ENCODE measurements at places on chromosomes 1 and 21. TPM values are rescaled to one million over a fixed set of nuclear protein-coding genes. Genes with fewer than 3 reads are reported as not detected.

- DNase-seq: peak; percentile 64
Measured at GRCh38 chr1:20640183-20640597, 6.9 kb downstream of the PINK1 start.

- peak; percentile 34 for DNase-seq
Measured at GRCh38 chr21:42424914-42425541, 21.3 kb downstream of the UBASH3A start.

GRCh38 chr1:2789986-2790581 lies 11.4 kb downstream of the TTC34 start:
- no peak for DNase-seq

- no peak for DNase-seq
Measured at GRCh38 chr1:162256287-162256686, 120.4 kb downstream of the SPATA46 start.

DNA sequence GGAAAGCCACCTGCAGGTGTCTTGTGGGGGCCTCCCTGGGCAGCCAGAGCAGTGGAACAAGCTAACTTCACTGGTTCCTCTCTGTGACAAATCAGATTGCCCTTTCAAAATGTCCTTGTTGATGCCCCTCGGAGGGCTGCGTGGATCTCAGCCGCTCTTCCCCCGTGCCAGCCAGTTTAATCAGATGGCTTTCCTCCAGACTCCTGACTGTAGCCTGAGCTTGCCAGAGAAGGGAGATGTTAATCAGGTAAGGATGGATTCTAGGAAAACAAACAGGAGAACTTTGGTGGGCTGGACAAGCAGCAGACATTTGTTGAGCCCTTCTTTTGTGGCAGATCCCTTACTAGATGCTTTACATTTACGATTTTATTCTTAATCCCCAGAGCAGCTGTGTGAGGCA lies 88.2 kb downstream of the DMRTA2 start:
- DNase-seq: no peak

DNA sequence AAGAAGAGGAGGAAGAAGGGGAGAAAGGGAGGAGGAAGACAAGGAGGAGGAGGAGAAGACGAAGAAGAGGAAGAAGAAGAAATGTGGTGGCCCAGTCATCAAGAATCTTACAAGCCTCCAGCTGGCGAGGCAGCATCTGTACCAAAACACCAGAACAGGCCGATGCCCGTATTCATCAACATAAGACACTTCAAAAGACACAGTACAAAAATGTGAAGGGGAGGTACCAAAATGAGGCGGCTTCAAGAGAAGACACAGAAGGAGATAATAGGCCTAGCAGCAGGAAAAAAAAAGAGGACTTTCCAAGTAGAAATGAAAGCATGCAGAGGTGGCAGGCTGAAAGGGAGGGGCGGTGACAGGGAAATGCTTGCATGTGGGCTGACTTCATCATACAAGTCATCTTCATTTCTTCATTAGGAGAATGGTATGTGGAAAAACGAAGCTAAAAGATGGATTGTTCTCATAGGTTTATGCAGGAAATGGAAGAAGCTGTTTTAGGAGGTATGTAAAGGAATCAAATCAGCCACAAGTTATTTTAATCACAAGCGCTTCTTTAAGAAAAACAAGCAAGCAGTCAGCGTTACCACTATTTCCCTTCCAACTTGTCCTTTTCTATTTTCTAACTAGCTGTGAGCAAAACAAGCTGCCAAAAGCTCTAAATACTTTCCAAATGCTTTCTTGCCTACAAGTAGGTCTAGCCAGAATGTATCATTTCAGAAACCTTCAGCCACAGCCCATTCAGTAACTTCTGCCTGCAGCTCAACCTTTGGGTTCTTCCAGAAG lies 192.3 kb downstream of the SLC45A1 start:
- DNase-seq: peak; percentile 53

PAQR6 gene
- 0.60 TPM for total RNA-seq

Measured in lung microvascular endothelial cell (primary cell).